Stimulated activated CD4-positive, alpha-beta T cell treated with anti-CD3 and anti-CD28 coated beads, TNF-alpha, amount 100 ng/mL, for 24 hours (primary cell): ENCODE measurements at places on chromosomes 5 and 9.

- no peak for DNase-seq
Measured at GRCh38 chr5:37831821-37832534, 7.9 kb downstream of the GDNF start.

DNA sequence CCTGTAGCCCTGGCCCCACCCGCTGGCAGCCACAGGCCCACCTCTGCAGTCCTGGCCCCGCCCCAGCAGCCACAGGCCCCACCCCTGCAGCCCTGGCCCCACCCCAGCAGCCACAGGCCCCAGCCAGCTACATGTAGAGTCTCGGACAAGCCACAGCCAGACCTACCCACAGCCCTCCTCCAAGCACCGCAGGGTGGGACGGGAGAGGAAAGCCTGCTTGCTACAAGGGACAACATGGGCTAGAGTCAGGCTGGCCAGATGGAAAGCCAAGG, 49.5 kb upstream of the SARDH start:
- no peak for DNase-seq

- DNase-seq = no peak
Measured at GRCh38 chr5:154543380-154543779, 65.4 kb upstream of the HAND1 start.

DNA sequence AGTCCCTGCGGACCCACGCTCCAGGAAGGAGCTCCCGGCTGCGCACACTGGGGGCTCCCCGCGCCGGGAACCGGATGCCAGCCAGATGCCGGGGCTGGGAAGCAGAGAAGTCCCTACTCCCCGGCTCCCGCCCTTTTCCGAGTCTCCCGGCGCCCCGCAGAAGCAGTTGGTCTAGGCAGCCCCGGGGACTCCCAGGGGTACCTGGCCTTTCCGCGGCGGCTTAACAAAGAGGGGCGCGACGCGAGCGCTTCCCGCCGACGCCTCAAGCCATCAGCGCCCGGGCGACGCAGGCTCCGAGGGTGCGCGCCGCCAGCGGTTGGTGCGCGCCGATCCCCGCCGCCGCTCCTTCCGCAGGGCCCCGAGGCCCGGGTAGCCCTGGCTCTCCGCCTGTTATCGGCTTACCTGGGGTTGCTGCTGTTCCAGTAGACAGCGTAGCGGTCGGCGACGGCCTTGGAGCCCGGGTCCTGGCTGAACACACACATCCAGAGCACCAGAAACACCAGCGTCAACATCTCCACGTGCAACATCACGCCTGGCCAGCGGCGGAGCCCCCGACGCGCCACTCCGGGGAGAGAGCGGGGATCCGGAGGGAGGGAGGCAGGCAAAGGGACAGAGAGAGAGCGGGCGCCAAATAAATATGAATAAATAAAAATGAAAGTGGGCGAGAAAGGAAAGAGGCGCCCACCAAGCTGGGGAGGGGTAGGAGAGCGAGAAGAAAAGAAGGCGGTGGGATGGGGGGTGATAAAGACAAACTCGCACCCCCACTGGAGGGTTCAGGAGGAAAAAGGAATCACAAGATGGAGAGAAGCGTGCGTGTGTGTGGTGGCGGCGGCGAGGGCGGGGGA, 428 bp downstream of the EFNA5 start:
- DNase-seq = no peak

- no peak for DNase-seq
Measured at GRCh38 chr5:132485641-132486317, 4.8 kb downstream of the IRF1 start.

- DNase-seq = no peak
Measured at GRCh38 chr9:20030671-20031070, 241.8 kb upstream of the SLC24A2 start.

- no peak for DNase-seq
Measured at GRCh38 chr9:99465231-99465907, 243.3 kb downstream of the SEC61B start.

DNA sequence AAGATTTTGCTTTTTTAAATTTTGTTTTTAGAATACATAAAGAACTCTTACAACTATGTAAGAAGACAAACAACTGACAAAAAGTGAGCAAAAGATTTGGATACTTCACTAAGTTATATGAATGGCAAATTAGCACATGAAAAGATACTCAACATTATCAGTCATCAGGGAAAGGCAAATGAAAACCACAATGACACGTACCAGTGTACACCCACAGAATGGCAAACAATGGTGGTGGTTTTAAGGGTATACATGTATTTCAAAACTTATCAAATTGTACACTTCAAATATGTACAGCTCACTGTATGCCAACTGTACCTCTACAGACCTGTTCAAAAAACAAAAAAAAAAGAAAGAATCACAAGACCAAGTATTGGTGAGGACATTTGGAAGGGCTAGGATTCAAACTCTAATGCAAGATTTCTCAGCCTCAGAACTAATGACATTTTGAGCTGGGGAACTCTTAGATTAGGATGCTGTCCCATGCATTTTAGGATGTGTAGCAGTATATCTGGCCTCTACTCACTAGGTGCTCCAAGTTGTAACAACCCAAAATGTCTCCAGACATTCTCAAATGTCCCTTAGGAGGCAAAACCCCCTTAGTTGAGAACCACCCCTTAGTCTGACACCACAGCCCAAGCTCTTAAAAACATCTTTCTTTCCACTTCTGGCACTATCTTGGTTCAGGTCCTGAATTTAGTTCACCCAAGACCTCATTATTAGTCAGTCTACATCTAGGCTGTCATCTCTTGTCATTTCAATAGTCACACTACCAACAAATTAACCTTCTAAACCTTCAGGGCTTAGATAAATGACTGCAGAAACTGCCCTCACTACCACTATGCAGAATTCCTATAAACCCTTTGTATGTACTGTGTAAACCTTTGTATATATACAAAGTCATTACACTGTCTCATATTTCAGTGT, 9.7 kb downstream of the SCAI start:
- DNase-seq = no peak

DNA sequence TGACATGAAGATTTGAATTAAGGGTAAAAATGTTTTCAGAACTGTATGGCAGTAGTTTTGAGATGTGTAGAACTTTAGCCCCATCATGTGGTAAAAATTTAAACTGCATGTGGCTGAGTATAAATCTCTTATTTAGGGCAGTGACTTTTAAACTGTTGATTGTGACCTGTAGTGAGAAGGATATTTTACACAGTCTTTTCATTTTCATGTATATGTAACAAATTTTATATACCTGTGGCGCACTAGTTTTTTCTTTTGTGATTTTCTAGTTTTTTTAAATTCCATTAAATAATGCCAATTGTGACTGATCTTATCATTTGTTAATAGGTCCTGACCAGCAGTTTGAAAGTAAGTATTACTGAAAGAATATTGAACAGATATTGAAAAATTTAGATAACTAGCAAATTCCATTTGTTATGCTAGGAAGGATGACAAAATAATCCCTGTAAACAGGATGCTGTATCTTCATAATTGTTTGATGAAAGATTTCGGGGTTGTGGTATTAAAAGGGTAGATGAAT, 47.2 kb downstream of the GPBP1 start:
- no peak for DNase-seq

GRCh38 chr5:76086095-76086494, 2.9 kb downstream of the SV2C start:
- DNase-seq = no peak

- no peak for DNase-seq
Measured at GRCh38 chr9:109886041-109886440, 106.0 kb downstream of the PALM2AKAP2 start.

DNA sequence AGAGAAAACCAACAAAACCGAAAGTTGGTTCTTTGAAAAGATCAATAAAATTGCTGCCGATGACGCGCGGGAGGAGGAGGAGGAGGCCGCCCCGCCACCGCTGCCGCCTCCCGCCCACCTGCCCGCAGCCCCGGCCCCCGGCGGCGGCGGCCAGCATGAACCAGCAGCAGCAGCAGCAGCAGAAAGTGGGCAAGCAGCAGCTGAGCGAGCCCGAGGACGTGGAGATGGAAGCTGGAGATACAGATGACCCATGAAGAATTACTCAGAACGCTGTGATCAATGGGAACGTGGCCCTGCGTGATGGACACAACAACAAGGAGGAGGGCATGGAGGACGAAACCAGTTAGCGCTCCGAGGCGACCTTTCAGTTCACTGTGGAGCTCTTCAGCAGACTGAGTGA, 53.9 kb upstream of the EFNA5 start:
- DNase-seq = no peak

GRCh38 chr9:68678430-68678829, 26.6 kb upstream of the PIP5K1B start:
- no peak for DNase-seq

- no peak for DNase-seq
Measured at GRCh38 chr9:22238809-22239684, 207.6 kb upstream of the DMRTA1 start.

DNA sequence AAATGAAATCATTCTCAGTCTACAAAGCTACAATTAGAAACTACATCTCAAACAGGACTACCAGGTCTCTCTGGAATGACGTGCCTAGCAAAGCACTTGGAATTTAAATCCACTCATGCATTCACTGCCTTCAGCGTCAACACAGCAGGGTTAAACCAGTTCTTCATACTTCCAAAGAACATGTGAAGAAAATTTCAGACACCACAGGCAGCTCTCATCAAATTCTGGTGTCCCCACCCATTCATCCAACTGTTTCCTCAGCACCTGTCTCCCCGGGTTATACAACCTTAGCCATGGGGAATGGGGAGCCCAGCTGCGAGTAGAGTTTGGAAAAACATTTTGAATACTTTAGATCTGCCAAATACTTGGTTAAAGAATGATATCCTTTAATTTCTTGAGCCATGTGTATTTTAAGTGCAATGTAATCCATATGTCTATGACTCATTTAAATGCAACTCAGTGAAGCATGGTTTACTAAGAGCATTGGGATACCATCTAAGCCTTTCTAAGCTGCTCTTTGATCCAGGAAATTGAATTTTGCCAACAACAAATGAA, 17.5 kb downstream of the ADAM19 start:
- DNase-seq = no peak

- DNase-seq = no peak
Measured at GRCh38 chr5:137995077-137995748, 37.7 kb downstream of the FAM13B start.

GRCh38 chr5:120454094-120454798, 9.9 kb upstream of the PRR16 start:
- DNase-seq = no peak

DNA sequence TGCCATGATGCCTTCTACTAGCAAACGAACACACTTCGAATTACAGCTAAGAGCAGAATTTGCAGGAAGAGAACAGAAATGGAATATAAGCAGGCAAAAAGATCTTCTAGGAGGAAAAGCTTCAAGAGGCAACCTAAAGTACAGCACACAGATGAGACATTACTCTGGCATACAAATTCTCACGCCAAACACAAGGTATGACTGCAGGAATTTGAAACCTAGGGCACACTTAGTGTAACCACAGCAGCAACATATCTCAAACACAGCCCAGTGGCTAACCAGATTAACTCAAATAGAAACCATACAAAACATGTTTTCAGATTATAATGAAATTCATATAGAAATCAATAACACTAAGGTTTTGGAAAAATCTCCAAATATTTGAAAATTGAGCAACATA, 481.0 kb upstream of the RGMB start:
- no peak for DNase-seq

- DNase-seq = no peak
Measured at GRCh38 chr9:98805506-98806272, 1.8 kb upstream of the GALNT12 start.

- no peak for DNase-seq
Measured at GRCh38 chr9:16535555-16535954, 334.9 kb downstream of the BNC2 start.

DNA sequence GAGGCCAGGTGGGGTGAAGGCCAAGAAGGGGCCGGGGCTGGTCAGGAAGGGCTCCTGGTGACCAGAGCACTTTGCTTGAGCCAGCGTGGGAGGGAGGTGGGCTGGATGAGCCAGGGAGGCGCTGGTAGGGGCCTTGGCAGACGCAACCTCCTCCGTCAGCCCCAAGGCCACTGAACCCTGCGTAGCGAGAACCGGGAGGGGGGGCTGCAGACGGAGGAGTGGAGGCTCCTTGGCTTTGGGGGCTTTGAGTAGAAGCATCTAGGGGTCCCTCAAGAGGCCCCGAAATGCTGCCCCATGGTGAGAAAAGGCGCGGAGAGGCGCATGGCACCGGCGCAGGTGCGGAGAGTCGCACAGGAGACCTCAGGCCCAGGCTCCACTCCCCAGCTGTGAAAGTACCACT, 1888.0 kb upstream of the CDH9 start:
- DNase-seq = no peak

GRCh38 chr5:128341056-128341455, 197.0 kb downstream of the FBN2 start:
- DNase-seq = no peak

- no peak for DNase-seq
Measured at GRCh38 chr5:127011961-127012644, 18.3 kb downstream of the MARCHF3 start.

DNA sequence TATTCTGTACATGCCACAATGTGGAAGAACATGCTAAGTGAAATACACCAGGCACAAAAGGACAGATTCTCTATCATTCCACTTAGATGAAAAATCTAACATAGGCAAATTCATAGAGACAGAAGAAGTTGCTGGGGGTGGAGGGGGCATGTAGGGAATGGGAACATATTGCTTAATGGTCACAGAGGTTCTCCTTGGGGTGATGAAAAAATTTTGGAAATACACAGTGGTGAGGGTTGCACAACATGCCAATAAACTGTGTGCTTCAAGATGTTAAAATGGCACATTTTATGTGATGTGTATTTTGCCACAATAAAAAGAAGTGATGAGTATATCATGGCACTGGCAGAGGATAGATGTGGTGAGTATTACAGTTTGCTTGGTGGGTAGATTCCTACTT, 111.9 kb downstream of the SUSD1 start:
- DNase-seq = no peak

DNA sequence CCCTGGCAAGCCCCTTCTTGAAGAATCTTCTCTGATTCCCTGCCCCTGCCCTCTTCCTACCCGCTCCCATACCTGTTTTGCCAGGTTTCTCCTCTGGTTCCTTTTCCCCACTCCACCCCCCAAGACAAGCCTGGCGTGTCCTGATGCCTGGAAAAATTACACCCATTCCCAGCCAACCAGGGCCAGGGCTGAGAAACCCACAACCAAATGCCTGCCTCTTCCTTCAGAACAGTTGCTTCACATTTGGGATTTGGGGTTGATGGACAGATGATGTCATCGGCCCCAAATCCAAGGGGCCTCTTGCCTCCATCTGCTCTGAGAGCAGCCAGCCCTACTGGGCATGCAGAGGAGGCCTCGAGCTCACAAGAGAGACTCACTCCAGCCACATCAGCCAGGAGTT, 8.8 kb upstream of the NEK6 start:
- DNase-seq = no peak

GRCh38 chr5:139752506-139753473, 42.8 kb upstream of the PSD2 start:
- DNase-seq = no peak

GRCh38 chr9:81416476-81417298, 272.7 kb downstream of the TLE1 start:
- DNase-seq = no peak
